Type B pancreatic cell (in vitro differentiated cells): ENCODE measurements at places on chromosomes 3 and 15. TPM values are rescaled to one million over a fixed set of nuclear protein-coding genes. Genes with fewer than 3 reads are reported as not detected.

The CEP152 gene
- total RNA-seq, result 9.5 and 16.0 TPM in 2 replicates

The CACNA1D gene
- 10.1 and 17.4 TPM in 2 replicates for total RNA-seq

The ALS2CL gene
- total RNA-seq, result 31.7 and 70.8 TPM in 2 replicates

The SCG5 gene
- 93.1 and 127 TPM in 2 replicates for total RNA-seq

The KLHL6 gene
- not detected in 2 replicates for total RNA-seq

The ANKRD63 gene
- total RNA-seq, result 0.98 and 1.5 TPM in 2 replicates

The EFCAB12 gene
- 1.2 and 6.0 TPM in 2 replicates for total RNA-seq

DNA sequence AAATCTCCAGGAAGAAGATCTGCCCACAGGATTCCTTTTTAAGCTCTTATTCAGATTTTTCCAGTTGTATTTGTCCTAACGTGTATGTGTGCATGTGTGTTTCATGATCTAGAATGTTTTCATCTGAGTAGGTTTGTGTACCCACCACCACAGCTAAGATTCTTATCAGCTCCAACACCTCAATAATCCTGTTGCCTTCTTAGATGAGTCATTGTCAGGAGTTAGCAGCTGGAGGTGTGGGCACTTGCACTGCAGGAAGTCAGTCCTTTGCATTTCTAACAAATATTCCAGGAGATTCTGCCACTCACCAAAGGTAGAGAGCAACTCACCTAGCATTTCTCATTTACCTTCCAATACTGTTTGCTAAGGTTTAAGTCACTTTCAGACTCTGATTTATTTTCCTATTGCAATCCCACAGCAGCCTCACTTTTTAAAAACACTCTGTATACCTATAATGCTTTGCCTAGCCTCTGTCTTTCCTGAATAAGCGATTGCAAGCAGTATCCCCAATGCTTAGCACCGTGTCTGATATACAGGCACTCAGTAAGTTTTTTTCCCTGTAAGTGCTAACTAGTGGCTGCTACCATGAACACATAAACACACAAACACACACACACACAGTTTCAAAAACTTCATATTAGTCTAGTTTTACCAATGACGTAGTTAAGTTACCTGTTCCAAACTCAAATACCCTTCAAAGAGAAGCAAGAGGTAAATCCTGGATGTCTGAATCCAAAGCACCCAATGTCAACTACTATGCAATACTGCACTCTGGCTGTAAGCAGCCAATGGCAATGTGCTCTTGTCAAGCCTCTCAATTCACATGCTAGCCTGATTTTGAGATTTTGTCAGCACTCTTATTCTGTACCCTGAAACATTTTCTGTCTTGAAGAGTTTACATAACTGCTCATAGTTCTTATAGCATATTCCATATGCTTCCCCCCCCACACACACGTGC lies 713.5 kb upstream of the LMCD1 start:
- no peak overlapping the region for H3K4me3 ChIP-seq
- no peak for DNase-seq
- H3K27ac ChIP-seq, result no peak overlapping the region
- H3K36me3 ChIP-seq, result no peaks in the 10 kb centered on the region

DNA sequence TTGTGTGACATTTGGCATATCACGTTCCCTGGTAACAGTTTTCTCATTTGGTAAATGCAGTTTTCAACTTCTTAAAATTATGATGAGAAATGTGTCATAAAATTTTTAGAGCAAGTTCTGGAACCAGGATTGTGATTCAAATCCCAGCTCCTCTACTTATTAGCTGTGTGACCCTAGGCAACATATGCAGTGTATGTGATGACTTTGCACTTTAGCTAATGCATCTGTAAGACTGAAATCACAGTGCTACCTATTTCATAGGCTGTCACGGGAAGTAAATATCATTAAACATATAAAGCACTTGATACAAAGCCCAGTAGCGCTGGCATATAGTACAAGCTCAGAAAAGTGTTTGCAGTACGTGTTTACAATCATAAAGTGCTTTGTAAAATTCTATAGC lies 419.4 kb downstream of the GRM7 start:
- H3K36me3 ChIP-seq, result no peaks in the 10 kb centered on the region
- no peak overlapping the region for H3K4me3 ChIP-seq
- H3K27me3 ChIP-seq, result no peaks in the 10 kb centered on the region
- no peak overlapping the region for H3K27ac ChIP-seq
- no peak for DNase-seq

DNA sequence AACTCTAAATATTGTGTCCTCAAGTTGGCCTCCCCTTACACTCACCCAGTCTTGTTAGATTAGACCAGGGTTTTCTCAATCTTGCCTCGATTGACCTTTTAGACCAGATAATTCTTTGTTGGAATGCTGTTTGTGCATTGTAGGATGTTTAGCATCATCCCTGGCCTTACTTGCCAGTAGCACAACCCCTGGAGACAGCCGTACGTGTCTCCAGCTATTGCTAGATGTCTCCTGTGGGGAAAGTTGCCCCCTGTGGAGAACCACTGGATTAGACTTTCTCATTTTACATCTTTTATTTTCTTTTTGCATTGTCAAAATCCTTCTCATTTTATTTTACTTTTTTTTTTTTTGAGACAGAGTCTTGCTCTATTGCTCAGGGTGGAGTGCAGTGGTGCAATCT lies 2.2 kb downstream of the WDR6 start:
- H3K4me1 ChIP-seq, result peaks cover 19% of the 10 kb centered on the region
- peaks cover 11% of the 10 kb centered on the region for H3K36me3 ChIP-seq
- H3K27me3 ChIP-seq, result no peaks in the 10 kb centered on the region
- H3K4me3 ChIP-seq, result peak overlapping the region; percentile 100

DNA sequence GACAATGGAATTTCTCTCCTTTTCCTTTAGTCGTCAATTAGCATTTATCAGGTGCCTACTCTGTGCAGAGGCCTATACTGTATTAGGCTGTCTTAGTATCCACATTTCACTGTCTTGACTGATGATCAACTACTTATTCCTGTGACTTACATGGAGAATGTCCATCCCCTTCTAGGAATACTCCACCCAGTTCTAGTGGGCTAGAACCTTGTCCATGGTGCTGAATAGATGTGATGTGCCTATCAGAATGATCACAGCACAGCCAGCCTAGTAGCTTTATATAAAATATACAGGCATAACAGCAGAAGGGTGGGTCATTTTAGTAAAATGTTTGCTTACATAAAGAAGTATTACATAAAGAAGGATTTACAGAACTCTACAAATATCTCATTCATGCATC lies 621.4 kb downstream of the PDCD6IP start:
- DNase-seq, result no peak
- no peaks in the 10 kb centered on the region for H3K4me1 ChIP-seq
- no peak overlapping the region for H3K27ac ChIP-seq

- no peaks in the 10 kb centered on the region for H3K4me1 ChIP-seq
- H3K27ac ChIP-seq, result no peak overlapping the region
- no peak overlapping the region for H3K4me3 ChIP-seq
- H3K27me3 ChIP-seq, result no peaks in the 10 kb centered on the region
These were observed 8.8 kb upstream of the SLC15A2 start for GRCh38 chr3:121885386-121885785.

DNA sequence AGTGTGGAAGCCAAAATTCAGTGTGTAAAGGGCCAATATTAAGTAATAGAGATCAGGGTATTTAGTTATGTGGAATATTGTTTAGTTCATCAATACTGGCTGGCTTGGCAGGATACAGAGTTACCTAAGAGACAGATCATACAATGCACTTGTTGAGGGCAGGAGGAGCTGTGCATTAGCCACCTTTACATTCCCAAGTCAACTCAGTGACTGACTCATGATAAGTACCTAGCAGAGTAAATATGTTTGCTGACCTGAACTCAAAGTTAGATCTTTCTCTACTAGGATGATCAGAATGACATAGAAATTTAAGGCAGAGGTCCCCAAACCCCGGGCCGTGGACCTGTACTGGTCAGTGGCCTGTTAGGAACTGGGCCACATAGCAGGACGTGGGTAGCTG lies 3.5 kb upstream of the ABHD17C start:
- H3K4me3 ChIP-seq, result no peak overlapping the region
- no peaks in the 10 kb centered on the region for H3K36me3 ChIP-seq
- no peaks in the 10 kb centered on the region for H3K27me3 ChIP-seq
- peaks cover 5% of the 10 kb centered on the region for H3K4me1 ChIP-seq

- no peaks in the 10 kb centered on the region for H3K36me3 ChIP-seq
- H3K4me3 ChIP-seq, result no peak overlapping the region
- no peaks in the 10 kb centered on the region for H3K4me1 ChIP-seq
- no peak for DNase-seq
These were observed 776.1 kb upstream of the SEMA6D start for GRCh38 chr15:46941241-46941640.

GRCh38 chr3:69033470-69033869 lies 18.7 kb downstream of the TMF1 start:
- H3K27ac ChIP-seq, result no peak overlapping the region
- no peak for DNase-seq
- H3K4me3 ChIP-seq, result no peak overlapping the region
- no peaks in the 10 kb centered on the region for H3K4me1 ChIP-seq

DNA sequence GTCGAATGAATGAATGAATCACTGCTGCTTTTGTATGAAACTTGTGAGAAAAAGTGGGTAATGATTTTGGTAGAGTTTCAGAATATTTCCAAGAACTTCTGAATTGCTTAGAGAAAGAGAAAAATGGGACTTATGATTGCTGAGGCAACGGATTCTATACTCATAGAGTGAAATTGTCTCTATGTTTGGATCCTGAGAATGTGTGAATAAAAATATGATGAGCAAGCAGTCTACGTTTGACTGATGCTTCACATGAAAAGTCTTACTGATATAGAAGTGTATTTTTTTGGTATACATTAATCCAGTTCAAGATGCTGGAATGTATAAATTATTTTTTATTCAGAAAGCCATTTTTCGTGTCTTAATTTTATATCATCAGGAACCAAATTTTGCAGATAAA lies 441.1 kb downstream of the NLGN1 start:
- no peaks in the 10 kb centered on the region for H3K27me3 ChIP-seq
- no peaks in the 10 kb centered on the region for H3K36me3 ChIP-seq
- no peaks in the 10 kb centered on the region for H3K4me1 ChIP-seq
- DNase-seq, result no peak

DNA sequence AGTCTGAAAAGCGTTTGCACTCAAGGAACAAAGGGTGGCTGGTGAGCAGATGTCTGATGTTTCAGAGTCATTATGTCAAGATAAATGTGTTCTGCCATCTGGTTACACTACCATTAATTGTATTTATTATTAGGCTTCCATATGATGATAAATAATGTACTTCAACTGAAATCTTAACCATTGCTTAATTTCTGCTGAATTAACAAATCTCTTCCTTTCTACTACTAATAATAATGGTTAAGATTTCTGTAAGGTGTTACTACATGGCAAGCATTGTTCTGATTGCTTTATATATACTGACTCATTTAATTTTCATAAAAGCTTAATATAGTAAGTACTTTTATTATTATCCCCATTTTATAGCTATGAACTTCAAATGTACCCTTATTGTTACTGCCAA lies 68.4 kb upstream of the GALNT15 start:
- no peaks in the 10 kb centered on the region for H3K4me1 ChIP-seq
- H3K27ac ChIP-seq, result no peak overlapping the region
- no peak for DNase-seq
- no peak overlapping the region for H3K4me3 ChIP-seq

DNA sequence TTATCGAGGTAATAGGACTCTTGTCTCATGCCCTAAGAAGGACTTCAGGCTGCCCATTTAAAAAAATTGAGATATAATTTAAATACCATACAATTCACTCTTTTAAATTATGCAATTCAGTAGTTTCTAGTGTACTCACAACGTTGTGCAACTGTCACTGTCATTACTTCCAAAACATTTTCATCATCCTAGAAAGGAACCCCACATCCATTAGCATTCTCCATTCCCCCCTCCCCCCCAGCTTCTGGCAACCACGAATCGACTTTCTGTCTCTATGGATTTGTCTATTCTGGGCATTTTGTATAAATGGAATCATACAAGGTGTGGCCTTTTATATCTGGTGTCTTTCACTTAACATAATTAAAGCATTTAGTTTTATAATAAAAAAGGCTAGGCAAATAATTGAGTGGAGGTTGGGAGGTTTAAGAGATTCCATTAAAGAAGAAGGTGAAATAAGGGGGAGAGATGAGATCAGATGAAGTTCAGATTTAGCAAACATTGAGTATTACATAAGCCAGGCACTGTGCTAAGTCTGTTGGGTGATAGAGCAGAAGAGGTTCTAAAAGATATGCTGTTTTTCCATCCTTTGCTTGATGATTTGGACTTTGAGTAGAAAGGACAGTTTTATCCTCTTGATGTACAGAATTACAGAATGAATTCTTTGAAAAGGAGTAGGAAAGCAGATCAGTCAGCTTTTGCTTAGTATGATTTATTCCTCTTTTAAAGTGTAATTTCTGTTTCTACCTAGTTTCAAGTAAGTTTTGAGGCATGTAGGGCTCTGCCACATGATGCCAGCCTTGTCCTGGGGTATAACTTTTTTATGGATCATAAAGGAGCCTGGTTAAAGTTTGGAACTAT lies 36.3 kb downstream of the UBE2E2 start:
- H3K4me3 ChIP-seq, result no peak overlapping the region
- no peak for DNase-seq
- H3K36me3 ChIP-seq, result no peaks in the 10 kb centered on the region
- H3K4me1 ChIP-seq, result peaks cover 26% of the 10 kb centered on the region
- H3K27ac ChIP-seq, result no peak overlapping the region

DNA sequence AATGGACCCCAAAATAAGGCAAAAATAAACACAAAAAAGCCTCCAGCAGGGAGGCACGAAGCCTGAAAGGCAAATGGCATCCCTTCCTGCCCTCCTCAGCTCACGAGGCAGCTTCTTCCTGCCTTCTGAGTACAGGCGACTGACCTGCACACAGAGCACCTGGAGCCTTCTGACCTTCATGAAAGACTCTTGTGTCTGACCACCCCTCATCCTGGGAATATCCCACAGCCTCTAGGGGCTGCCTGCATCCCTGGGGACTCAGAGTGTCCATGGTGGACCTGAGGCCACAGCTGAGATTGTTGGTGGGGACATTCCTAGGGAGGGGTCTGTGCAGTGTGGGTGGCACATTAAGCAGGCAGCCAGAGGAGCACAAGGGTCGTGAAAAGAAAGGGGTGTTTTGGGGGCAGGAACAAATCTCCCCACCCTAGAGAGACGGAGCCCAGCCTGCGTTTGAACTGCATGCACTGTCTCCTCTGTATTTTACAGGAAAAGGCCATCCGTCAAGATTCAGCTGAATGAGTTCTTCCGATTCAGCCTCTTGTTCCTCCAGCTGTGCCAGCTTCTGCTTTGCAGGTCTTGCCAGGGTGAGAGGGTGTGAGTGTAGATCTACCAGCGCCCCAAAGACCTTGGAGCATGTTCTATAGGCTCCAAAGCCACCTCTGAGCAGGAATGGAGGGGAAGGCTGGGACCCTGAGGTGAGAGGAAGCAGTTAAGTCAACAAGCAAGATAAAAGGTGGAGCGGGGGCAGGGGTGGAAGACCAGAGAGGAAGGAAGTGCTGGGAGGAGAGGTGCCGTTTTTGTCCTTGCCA lies 80.4 kb upstream of the MEF2A start:
- peak overlapping the region; percentile 45 for H3K27ac ChIP-seq
- no peaks in the 10 kb centered on the region for H3K36me3 ChIP-seq
- peak overlapping the region; percentile 86 for H3K4me3 ChIP-seq
- no peak for DNase-seq
- H3K4me1 ChIP-seq, result peaks cover 20% of the 10 kb centered on the region

- no peaks in the 10 kb centered on the region for H3K4me1 ChIP-seq
- no peak overlapping the region for H3K4me3 ChIP-seq
- no peaks in the 10 kb centered on the region for H3K36me3 ChIP-seq
- no peaks in the 10 kb centered on the region for H3K27me3 ChIP-seq
- DNase-seq, result no peak
These were observed 661.6 kb upstream of the CBLB start for GRCh38 chr3:106530367-106530766.
